ENCODE measurements at places on chromosomes 12 and 14. TPM values are rescaled to one million over a fixed set of nuclear protein-coding genes. Genes with fewer than 3 reads are reported as not detected.

TAS2R31 gene
- total RNA-seq = 5.1 TPM

LRP1-AS gene
- total RNA-seq = not detected

A2ML1 gene
- not detected for total RNA-seq

HELB gene
- total RNA-seq = 6.0 TPM

CD163 gene
- not detected for total RNA-seq

ACVRL1 gene
- total RNA-seq = 164 TPM

PAWR gene
- 8.6 TPM for total RNA-seq

All from smooth muscle cell of trachea (primary cell).